Astrocyte of the hippocampus (primary cell): ENCODE measurements at places on chromosomes 4 and X.
A peak's percentile ranks its signal among the peaks of the same experiment; 100 is the strongest.

GRCh38 chrX:69289793-69290123, 124.5 kb upstream of the PJA1 start:
- no peak for DNase-seq

DNA sequence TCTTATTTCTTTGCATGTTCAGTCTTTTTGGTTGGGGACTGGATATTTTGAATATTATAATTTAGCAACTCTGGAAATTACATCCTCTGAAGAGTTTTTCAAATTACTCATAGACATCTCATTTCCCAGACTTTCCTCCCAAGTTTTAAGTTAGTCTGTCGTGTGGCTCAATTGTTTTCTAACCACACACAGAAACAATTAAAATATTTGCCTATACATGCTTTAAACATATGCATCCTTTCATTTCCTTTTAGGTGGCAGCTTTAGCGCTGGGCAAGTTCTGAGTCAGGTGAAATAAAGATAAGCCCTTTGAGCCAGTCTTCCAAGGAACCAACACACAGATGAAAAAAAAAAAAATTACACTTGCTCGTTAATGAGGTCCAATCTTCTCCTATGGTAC, 307.0 kb upstream of the SPOCK3 start:
- DNase-seq, result no peak

GRCh38 chr4:140358281-140358680, 15.2 kb upstream of the SCOC start:
- no peak for DNase-seq

DNA sequence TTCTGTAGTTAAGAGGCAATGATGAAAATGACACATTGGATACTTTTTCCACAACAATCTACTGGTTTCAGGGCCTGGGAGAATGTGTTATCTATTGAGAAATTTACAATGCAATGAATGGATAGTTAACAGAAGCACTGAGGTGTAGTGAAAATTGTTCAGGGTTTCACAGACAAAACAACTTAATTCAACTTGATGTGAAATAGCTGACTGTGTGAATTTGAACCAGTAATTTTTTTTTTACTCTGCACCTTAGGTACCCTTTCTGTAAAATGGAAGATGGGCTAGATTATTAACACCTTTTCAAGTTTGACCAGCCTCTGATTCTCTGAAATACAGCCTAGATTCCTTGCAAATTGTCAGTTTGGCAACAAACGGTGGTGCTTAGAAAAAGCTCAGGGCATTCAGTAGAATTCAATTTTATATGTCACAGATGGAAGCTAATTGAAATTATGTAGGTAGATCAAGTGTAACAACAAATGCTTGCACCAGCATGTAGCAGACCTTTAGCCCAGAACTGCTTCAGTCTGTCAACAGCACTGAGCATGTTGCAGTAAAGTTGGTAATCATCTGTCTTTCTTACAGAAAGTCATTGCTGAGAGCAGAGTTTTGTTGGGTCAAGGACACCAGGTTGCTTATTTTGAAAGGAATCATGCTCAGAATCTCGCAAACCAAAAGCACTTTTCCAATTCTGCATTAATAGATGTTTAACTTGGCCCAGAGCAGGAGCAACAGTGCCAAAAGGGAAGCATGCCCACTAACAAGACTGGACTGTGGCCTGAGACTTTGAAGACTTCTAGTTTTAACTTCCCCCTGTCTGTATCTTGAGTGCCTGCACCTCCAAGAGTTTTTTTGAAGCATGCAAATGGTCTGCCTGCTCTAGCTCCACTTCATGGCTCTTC, 526.6 kb downstream of the PACRGL start:
- peak; percentile 50 for DNase-seq

DNA sequence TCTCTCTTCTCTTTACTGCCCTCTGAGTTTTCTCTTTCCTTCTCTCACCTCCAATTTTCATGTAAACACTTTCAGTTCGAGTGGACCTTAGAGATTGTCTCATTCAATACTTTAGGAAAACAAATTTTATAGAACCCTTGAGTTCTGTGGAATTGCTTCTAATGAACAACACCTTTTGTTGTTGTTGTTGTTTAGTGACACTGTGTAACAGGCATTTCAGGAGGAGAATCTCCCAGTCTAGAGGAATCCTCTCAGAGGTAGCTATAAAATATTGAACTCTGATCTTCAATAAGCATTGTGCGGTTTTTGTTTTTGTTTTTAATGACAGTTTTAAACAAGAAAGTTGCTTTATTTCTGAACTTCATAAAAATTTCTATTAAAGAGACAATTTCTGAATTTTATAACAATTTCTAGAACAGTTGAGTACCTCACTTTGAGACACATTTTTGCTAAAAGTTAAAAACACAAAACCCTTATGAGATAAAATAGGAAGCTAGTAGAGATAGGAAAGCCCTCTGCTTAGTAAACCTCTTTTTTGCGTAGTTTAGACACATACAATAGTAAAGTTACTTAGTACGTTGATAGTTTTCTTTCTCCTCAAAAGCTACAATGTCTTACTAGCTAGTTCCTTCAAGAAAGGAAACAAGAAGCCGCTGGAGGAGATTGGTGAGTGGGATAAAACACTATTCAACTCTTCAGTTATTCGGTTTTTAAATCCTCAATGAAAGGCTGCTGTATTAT, 38.8 kb downstream of the CLCN3 start:
- DNase-seq, result peak; percentile 15

DNA sequence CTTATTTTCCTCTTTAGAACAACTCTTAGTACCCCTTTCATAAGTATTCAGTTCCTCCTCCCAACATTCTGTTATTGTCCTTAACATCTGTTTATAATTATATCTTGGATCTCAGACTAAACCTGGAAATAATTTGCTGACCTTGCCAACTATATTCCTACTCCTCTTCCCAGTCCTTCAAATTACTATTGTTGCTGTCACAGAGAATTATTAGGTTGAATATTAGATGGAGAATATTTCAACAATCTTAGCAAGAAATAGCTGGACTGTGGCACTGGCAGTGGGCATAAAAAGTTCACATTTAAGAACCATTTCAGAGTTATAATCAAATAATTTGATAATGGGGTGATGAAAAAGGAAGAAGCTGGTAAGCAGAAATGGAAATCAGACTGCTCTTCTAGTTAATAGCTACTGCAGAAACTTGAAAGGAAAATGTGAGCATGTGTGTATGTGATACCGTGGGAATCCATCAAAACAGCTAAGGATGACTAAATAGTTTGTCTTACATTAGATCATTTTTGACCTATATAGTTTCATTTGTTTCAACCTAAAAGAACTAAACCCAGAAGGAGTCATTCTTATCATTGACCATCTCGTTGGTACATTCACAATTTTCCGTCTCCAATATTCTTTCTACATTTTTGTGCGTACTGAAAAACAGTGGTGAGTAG, 43.3 kb upstream of the PRDM8 start:
- DNase-seq, result no peak

DNA sequence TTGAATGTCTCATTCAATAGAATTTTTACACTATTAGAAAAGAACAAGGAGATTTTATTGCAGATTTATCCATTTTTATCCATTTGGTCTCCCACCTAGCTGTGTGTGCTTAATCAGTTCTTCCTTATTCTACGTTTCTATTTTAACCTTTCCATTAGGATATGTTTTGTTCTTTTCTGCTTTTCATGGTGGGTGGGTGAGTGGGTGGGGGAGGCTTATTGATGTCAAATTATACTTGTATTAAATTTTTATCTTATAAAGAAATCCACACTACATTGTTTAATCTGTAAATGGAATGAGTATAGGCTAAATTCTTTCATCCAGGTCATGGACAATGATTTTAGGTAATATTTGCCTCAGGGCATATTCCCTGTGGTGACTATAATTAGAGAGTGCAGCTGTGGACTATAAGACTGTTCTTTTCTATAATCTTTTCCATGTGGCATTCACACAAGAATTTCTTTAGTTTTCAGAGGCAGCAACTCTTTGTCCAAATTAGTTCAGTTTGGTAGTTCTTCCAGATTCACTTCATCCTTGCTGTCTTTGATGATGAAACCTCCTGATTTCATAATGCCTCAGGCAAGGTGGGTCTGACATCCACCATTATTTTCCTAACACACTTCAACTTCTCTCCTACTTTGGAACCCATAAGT, 2451.8 kb downstream of the PCDH7 start:
- no peak for DNase-seq

- DNase-seq, result no peak
Observed at GRCh38 chr4:170001011-170001744, 25.0 kb downstream of the MFAP3L start.

- DNase-seq, result no peak
Observed at GRCh38 chr4:77268108-77268507, 111.1 kb downstream of the CCNG2 start.

- peak; percentile 63 for DNase-seq
Observed at GRCh38 chrX:24498181-24498580, 33.1 kb downstream of the PDK3 start.

GRCh38 chr4:89022426-89023128, 34.4 kb downstream of the FAM13A start:
- DNase-seq, result peak; percentile 72

- peak; percentile 43 for DNase-seq
Observed at GRCh38 chrX:17359500-17359899, 15.5 kb upstream of the NHS start.

- DNase-seq, result no peak
Observed at GRCh38 chr4:97548186-97548585, 595.1 kb downstream of the STPG2 start.

- no peak for DNase-seq
Observed at GRCh38 chr4:35511851-35512250, 732.5 kb downstream of the ARAP2 start.

DNA sequence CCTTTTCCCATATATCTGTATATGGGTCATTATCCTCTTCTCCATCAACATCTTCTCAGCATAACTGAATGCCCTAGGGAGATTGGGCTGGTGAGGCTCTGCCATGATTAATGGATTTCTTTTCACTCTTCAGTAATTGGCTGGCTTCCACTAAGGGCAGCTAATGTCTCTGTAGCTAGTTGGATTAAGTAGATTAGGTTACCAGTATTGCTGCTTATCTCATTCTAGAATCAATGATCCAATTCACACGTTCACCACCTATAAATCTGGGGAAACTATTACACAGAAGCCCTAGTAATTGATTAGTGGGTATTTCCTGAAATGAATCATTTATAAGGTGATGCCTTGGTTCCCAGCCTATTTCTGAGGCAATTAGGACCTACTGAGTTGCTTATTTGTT, 94.8 kb downstream of the KDR start:
- DNase-seq, result peak; percentile 15

DNA sequence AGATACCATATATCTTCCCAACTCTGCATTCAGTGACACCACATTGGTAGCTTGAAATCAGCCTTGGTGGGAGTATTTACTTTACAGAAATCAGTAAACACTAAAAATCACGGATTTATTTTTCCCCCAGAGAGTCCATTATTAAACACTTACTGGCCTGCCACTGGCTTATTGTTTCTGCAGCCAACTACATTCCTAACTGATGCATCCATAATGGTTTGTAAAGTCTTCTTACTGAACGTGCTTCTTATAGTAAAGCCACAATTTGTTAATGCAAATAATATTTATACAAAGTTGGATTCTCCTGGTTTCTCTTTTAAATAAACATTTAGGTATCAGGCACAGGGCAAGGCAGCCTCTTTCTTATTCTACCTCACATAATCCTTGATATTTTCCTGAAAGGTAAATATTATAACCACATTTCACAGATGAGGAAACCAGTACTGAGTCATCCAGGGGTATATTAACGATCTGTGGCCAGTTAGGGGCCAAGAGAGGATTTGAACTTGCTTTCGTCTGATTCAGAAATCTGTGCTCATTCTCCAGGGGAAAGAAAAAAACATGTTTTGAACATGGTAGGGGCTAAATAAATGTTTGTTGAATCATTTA, 136.5 kb downstream of the RAB28 start:
- peak; percentile 23 for DNase-seq

DNA sequence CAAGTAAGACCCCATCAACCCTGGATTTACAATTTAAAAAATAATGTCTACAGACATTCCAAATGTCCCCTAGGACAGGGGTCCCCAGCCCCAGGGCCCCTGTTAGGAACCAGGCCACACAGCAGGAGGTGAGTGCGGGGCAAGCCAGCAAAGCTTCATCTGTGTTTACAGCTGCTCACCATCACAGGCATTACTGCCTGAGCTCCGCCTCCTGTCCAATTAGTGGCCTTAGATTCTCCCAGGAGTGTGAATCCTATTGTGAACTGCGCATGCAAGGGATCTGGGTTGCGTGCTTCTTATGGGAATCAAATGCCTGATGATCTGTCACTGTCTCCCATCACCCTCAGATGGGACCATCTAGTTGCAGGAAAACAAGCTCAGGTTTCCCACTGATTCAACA, 146.1 kb downstream of the ATP10D start:
- no peak for DNase-seq

DNA sequence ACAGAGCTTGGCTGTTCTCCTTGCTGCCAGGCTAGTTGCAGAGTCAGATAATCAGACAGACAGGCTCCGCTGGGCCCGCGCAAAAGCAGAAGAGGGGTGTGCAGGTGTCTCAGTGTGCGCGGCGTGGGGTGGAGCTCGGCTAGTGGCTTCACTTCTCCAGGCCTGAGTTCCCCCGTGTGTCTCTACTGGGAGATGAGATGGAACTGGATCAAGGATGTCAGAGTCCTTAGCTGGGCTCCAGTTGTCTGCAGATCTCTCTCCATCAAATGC, 21.1 kb downstream of the HTRA3 start:
- no peak for DNase-seq

DNA sequence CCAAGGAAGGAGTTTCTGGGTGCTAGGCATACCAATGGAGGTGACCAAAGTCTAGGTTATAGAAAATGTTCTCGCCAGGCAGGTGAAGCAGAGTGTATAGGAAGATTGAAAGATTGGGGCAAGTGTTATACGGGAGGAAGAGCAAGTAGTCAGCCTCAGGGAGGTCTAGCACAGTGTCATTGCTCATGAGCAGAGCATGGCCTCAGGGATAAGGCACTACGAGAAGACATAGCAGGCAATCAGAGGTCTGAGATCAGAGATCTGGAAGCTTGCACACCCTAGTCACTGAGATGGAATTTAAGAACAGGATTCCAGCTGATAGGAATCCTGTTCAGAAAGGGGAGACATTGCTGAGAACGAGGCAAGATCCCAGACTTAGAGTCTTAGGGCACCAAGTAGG, 350.0 kb upstream of the CASK start:
- no peak for DNase-seq

GRCh38 chr4:150814873-150815272, 200.2 kb downstream of the LRBA start:
- DNase-seq, result no peak

GRCh38 chr4:25235401-25235800, 1.6 kb downstream of the PI4K2B start:
- no peak for DNase-seq

DNA sequence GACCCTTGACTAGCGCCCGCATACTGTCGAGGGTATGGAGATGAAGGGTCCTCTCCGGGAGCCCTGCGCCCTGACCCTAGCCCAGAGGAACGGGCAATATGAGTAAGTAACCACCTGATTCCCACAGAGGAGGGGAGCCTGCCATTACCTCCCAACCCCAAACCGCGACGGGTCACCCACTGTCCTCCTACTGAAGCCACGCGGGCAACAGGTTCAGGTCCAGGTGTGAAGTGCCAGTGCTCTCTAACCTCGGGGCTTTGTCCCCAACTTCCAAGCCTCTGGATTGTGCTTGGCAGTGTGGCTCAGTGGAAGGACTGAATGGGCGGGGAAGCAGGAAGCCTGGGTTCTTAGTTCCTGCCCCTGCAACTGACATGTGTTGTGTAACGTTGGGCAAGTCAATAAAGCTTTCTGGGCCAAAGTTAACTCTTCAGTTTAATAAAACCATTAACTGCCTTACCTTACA, 694 bp downstream of the OCRL start:
- peak; percentile 18 for DNase-seq
